ENCODE measurements at places on chromosomes 7 and 10.

DNA sequence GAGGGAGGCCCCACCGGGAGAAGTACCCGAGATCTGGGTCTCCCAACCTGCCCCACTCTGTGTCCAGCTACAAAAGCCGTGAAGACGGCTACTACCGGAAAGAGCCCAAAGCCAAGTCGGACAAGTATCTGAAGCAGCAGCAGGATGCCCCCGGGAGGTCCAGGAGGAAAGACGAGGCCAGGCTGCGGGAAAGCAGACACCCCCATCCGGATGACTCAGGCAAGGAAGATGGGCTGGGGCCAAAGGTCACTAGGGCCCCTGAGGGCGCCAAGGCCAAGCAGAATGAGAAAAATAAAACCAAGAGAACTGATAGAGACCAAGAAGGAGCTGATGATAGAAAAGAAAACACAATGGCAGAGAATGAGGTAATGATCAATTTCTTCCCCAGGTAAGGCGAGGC lies 59.1 kb upstream of the PDCD4 start:
- no peak for DNase-seq

DNA sequence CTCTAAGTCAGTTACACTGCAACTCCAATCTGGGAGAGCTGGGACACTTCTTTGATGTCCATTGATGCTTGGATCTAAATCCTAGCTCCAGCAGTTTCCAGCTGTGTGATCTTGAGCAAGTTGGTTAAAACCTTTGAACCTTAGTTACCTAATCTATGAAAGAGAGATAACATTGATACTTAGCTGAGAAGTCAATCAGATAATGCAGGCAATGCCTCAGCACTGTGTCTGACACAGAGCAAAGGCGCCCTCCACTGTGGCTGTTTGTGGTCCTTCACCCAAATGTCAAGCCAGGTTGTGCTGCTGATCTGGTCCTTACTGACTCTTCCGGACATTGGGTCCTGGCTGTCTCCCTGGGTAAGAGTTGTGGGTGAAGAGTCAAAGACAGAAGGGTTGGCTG lies 20.2 kb downstream of the DNTT start:
- no peak for DNase-seq

DNA sequence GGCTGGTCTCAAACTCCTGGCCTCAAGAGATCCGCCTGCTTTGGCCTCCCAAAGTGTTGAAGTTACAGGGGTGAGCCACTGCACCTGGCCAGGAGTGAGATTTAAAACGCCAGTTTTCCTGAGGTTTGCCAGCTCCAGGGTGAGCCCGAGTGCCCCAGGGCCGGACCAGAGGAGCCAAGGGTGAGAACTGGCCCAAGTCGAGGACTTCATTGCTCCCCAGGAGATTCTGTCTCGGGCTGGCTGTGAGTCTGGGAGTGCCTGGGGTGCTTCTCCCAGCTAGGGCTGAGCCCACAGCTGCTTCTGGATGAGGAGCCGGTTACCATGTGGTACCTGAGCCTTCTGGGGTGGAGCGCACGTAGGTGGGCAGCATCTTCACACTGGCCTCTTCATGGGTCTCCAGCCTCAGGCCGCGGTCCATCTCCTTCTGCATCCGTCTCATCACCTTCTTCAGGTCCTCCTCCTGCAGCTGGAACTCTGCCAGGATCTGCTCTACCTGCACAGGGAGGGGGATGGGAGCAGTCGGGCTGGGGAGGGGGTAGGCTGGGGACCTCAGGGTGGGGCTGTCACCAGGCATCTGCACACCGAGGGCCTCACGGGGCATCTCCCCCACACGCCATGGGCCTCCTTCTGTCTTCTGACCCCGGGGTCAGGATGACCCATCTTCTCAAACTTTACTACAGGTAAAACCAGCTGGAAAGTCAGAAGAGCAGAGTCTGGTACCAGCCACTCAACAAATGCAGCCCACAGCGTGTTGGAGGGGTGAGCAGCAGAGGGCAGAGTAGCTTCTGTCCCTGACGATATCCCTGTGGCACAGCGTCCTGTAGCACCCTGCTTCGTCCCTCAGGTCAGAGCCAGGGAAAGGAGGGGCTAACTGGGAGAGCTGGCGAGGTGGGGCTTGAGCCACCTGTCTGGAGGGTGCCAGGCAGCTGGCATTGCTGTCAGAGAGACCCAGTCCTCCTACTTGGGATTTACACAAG lies 12.1 kb upstream of the MYL7 start:
- no peak for DNase-seq

DNA sequence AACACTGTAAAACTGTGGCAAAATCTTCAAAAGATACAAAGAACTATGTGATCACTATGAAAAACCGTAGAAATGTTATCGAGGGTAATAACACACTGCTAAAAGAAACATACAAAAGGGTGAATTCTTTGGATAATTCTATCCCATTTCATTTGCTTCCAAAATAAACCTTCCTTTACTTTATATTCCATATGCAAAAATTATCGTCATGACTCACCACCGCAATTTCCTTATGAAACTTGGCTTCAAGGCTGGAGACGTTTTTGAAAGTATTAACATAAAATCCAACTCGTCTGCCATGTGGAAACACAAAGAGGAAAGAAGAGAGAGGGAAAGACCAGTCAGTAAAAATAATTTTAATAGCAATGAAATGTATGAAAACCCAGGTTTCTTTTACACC lies 165.2 kb downstream of the AMPH start:
- no peak for DNase-seq

GRCh38 chr10:90087197-90088023 lies 386.0 kb downstream of the KIF20B start:
- no peak for DNase-seq

- no peak for DNase-seq
These were observed 45.0 kb upstream of the PPP1R3C start for GRCh38 chr10:91677911-91678310.

DNA sequence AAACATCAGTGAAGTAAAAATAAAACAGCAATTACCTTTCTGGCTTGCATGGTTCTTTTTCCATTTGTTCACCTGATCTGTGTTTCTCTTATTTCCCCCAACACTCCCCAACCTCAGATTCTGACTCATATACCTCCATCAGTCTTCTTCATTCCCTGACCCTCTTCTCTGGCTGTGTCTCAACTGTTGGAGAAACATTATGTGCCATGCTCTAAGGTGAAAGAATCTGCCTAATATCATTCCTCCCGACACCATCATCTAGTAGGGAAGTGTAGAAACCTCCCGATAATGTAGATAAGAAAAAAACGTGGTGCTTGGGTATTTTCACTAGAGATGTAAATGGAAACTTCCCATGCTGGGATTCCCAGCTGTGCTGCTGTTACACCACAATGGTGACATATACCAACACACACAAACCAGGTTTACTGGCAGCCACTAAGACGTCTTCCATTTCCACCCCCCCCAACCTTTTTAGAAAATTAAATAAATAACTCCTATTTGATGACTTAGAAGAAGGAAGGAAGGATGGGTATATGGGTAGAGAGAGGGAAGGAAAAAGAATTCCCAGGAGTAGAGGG lies 63.4 kb downstream of the OSBPL3 start:
- DNase-seq, result no peak

DNA sequence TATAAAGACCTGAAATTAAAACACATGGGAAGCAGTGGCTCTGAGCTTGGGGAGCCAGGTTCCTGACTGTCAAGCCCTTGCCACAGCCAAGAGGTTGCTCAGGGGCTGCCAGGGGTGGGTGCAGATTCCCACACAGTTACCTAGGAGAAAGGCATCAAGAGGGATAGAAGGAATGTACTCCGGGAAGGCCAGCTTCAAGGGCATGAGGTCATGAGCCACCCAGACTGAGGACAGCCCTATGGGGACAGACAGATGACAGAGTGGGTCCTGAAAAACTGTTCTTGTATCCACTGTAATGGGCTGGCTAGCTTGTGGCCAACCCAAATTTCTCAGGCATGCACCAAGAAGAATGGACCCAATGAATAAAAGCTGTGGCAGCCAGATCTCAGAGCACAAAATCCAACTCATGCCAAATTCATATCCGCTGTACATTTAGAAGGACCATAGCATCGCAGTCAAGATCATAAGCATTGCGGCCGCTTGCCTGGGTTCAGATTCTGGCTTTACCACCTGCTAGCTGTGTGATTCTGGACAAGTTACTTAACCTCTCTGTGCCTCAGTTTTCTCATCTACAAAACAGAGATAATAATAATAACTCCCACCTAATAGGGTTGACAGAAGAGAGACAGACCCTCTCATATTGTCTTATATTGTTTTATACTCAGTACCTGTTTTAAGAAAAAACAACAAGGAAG lies 44.9 kb upstream of the KCNMA1 start:
- no peak for DNase-seq

- DNase-seq, result no peak
These were observed 122.3 kb downstream of the TRIL start for GRCh38 chr7:28835800-28836199.

DNA sequence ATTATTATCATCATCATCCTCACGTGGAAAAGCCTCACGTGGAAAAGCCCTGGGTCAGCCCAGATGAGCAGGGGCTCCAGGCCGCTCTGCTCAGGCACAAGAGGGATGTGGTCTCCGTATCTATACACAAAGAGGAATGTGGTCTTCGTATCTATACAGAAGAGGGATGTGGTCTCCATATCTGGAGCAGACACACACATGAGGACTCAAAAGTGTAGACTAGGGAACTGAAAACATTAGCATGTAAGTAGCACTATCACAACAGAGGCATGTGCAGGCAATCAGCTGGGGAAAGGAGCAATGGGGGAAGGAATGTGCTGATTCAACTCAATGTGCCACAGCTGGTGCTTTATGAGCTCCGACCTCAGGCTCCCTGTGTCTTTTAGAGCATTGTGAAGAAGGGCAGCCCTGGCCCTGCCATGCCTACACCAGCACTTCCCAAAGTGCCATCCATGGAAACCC lies 86.5 kb downstream of the PLXNA4 start:
- no peak for DNase-seq

DNA sequence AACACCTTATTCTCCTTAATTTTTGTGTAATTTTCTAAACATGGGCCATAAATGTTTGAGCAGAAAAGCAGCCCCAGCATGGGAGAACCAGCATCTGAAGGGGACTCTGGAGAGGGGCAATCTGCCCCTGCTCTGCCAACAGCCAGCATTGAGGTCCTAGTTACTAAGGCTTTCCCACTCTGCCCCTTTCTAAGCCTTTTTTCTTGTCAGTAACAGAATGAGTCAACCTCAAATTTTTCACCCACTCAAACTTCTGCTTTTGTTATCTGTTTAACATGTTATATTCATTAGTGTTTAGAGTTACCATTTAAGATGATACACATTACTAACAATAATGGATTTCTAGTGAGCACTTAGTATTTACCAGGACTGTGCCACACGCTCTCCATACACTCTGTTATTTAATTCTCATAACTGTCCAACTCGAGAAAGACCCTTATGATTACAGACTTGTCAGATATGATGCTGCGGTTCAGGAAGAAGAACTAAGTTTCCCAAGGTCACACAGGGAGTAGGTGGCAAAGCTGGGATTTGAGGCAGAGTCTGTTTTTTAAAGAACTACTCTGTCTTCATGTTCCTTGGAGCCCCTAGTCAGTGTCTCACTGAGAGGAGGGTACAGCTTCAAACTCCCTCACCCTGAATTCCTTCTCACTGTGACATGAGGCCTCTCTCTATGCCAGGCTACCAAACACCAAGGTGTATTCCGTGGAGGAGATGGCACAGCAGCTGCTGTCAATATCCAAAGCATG lies 19.9 kb upstream of the GPAM start:
- DNase-seq, result no peak

DNA sequence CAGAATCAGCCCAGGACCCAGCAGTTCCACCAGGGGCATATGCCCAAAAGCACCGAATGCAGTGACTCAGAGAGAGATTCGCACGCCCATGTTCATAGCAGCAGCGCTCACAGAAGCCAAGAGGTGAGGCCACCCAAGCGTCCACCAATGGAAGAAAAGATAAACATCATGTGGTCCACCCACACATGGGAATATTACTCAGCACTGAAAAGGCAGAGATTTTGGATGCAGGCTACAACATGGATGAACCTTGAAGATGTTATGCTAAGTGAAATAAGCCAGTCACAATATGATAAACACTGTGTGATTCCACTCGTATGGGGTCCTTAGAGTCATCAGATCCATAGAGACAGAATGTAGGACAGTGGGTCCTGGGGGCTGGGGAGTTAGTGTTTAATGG lies 427.4 kb downstream of the DNAJB6 start:
- DNase-seq, result no peak

- no peak for DNase-seq
These were observed 159.3 kb downstream of the BMPER start for GRCh38 chr7:34064519-34065158.

DNA sequence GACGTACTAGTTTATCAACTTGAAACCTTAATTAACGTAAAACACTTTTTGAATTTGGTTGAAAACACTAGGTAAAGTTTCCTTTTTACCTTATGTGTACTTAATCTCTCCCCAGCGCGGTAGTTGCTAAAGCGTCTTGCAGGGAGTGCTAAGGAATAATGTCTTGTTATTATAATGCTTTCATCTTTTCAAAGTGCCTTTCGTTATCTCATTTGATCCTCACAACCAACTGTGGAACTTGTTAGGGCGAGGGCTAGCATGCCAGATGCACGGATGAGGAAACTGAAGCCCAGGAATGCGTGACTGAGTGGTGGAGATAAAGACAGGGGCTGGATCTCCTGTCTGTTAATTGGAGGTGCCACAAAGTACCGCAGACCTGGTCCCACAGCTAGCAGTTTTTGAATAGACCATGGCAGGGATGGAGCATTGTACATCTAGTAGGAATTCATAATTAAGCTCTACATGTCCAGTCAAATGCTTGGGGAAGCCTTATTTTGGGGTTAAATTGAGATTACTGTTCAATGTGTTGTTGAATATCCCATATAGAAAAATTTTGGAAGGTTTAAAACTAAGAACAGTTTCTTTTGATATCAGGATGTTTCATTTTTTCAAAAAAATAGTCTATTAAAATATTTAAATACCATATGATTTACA lies 234.3 kb downstream of the SH2D4B start:
- no peak for DNase-seq

DNA sequence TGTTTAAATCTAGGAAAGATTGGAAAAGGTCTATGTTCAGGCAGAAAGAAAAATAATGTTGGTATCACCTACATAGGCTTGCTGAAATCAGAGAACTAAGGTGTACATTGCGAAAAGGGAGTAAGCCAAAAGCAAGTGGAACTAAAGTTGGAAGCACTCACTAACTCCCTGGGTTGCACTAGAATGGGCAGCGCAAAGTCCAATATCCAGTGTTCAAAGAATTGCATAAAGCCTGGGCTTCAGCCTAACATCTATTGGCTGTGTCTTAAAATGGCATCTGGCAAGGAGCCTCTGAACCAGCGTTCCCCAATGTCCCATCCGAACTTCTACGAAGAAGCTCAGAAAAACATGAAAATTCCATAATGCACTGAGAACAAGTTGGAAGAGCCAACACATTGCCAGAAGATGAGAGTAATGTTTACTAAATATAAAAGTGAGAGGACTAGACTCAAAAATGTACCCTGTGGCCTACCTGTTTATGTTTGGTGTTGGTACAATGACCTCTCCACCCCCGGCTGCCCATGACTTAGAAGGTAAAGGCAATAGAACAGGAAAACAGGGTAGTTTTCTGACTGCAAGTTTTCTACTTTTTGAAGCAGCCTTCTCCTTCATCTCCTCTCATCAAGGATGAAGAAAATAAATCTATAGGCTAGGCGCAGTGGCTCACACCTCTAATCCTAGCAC lies 275.9 kb upstream of the GHITM start:
- DNase-seq, result no peak

GRCh38 chr7:70808876-70809275 lies 323.1 kb upstream of the GALNT17 start:
- no peak for DNase-seq

- DNase-seq, result no peak
These were observed 68.5 kb upstream of the ARID5B start for GRCh38 chr10:61832866-61833481.

Data from urinary bladder (tissue), 4 donors.